Diencephalon (tissue), 1 donor: ENCODE measurements at places on chromosomes 6 and 20. TPM values are rescaled to one million over a fixed set of nuclear protein-coding genes. Genes with fewer than 3 reads are reported as not detected.

The NRSN1 gene
- 31.4 TPM for total RNA-seq

The ABCC10 gene
- 23.8 TPM for total RNA-seq

The TMEM200A gene
- total RNA-seq = 21.2 TPM

The GPX5 gene
- not detected for total RNA-seq

The VPS16 gene
- 44.5 TPM for total RNA-seq

The DLK2 gene
- 8.3 TPM for total RNA-seq

The PRDM13 gene
- 0.46 TPM for total RNA-seq

The ELOVL2 gene
- 35.3 TPM for total RNA-seq

The DDO gene
- total RNA-seq = 1.8 TPM

The BCL2L1 gene
- total RNA-seq = 46.4 TPM

The VGLL2 gene
- total RNA-seq = 0.46 TPM

The GPLD1 gene
- total RNA-seq = 21.2 TPM

The CDSN gene
- not detected for total RNA-seq

The EYA2 gene
- total RNA-seq = 3.5 TPM

The GPR6 gene
- total RNA-seq = 12.2 TPM

The OLIG3 gene
- total RNA-seq = 0.23 TPM

The HSPA1L gene
- 8.1 TPM for total RNA-seq

The ADGB gene
- 2.5 TPM for total RNA-seq

The CYP24A1 gene
- 1.2 TPM for total RNA-seq

The ECT2L gene
- 1.2 TPM for total RNA-seq

The ETV7 gene
- total RNA-seq = not detected

The MEP1A gene
- total RNA-seq = not detected

The CRISP2 gene
- total RNA-seq = 1.6 TPM

The TFAP2D gene
- 0.92 TPM for total RNA-seq

The FLRT3 gene
- total RNA-seq = 45.4 TPM

The NANP gene
- 8.5 TPM for total RNA-seq

The BFSP1 gene
- 2.5 TPM for total RNA-seq

The SLC22A16 gene
- not detected for total RNA-seq

The C4B gene
- total RNA-seq = 47.7 TPM

The MICB gene
- 0.69 TPM for total RNA-seq

The NHSL1 gene
- 24.0 TPM for total RNA-seq

The SAMD5 gene
- 26.3 TPM for total RNA-seq

The ADA gene
- 1.8 TPM for total RNA-seq

The ENPP1 gene
- total RNA-seq = 3.0 TPM

The CPNE5 gene
- total RNA-seq = 36.0 TPM

The CD24 gene
- 640 TPM for total RNA-seq

The MOG gene
- total RNA-seq = 1.4 TPM

The NOTCH4 gene
- 8.8 TPM for total RNA-seq

The ZBP1 gene
- not detected for total RNA-seq

The OVOL2 gene
- total RNA-seq = not detected

The VIP gene
- total RNA-seq = 3.0 TPM
